NCI-H1092 (cell line): ENCODE measurements at places on chromosomes 7 and 10.

- DNase-seq = no peak
These were observed 123.6 kb downstream of the EMX2 start for GRCh38 chr10:117666166-117666565.

DNA sequence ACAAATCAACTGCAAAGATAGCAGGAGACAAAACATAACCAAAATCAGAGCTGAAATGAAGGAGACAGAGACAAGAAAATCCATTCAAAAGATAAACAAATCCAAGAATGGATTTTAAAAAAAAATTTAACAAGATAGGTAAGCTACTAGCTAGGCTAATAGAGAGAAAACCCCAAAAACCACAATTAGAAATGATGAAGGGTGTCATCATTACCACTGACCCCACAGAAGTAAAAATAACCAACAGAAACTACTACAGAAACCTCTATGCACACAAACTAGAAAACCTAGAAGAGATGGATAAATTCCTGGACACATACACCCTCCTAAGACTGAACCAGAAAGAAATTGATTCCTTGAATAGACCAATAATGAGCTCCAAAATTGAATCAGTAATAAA is 117.6 kb downstream of the DNAJC1 start:
- no peak for DNase-seq

- DNase-seq = no peak
These were observed 68.9 kb upstream of the INPP5A start for GRCh38 chr10:132468651-132469050.

GRCh38 chr7:159218170-159218569 is 73.5 kb upstream of the VIPR2 start:
- no peak for DNase-seq

GRCh38 chr10:90787393-90788198 is 70.2 kb downstream of the HTR7 start:
- no peak for DNase-seq

- no peak for DNase-seq
These were observed 17.0 kb downstream of the ZDHHC6 start for GRCh38 chr10:112429654-112430230.

GRCh38 chr7:80997841-80998240 is 79.0 kb upstream of the SEMA3C start:
- no peak for DNase-seq

DNA sequence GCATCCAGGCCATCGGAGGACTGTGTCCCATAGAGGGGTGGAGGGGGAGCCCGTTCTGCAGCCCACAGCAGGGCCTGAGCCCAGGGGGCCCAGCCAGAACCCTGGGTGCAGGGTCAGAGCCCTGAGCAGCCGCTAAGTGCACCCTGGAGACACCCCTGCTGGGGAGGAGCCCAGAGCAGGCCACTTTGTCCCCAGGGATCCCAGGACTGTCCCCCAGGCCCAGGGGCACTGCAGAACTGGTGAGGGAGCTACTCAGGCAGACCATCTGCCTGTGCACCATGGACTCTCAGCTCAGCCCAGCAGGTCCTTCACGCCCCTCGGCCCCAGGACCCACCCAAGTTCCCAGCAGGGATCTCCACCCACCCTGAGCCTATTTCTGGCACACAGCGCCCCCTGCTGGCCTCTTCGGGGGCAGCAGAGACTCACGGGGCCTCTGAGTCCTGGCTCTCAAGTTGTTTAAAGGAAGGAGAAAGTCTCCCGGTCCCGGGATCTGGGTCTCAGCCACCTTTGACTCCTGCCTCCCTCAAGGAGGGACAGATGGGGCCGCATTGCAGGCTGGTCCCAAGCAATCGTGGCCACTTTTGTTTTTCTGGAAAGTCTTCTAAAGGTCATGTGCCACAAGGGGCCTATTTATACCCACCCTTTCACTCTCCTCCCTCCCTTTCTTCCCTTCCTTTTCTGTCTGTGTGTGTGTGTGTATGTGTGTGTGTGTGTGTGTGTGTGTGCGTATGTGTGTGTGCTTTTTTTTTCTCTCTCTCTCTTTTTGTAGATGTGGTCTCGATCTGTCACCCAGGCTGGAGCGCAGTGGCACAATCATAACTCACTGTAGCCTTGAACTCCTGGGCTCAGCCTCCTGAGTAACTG is 90.3 kb downstream of the MYL10 start:
- peak; percentile 22 for DNase-seq

GRCh38 chr10:122199070-122199469 is 72.0 kb upstream of the BTBD16 start:
- no peak for DNase-seq
